ENCODE measurements at places on chromosomes 1 and 21.

DNA sequence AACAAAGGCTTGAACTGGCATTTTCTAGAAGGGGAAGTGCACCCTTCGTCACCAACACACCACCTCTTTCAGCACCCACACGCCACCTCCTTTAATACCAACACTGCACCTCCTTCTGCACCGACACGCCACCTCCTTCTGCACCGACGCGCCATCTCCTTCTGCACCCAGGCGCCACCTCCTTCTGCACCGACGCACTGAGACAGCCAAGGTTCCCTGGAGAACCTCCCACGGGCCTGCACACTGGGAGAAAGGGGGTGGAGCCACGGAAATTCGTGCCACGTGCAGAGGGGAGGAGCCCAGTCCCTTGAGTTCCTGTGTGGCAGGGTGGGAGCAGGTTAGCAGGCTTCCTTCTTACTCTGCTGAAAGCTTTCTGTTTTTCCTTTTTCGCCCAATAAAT lies 327.9 kb upstream of the C1orf174 start:
- no peak for DNase-seq

DNA sequence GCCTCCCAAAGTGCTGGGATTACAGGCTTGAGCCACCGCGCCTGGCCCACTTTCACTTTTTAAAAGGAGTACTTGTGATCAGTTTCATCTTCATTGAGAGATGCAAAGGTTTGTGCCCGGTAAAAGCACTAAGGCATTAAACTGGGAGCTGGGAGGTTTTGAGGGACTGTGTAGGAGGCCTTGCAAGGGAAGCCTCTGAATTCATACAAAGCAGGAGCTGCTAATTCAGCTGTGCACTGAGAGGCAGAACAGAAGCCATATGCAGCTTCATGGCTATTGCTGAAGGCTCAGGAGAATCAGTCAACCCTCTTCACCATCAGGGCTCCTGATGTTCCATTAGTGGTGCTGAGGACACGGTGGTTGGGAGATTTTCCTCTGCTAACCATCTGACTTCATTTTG lies 77.7 kb downstream of the GPR88 start:
- DNase-seq: no peak

- no peak for DNase-seq
Observed at GRCh38 chr1:53281133-53281532, 42.8 kb upstream of the MAGOH start.

DNA sequence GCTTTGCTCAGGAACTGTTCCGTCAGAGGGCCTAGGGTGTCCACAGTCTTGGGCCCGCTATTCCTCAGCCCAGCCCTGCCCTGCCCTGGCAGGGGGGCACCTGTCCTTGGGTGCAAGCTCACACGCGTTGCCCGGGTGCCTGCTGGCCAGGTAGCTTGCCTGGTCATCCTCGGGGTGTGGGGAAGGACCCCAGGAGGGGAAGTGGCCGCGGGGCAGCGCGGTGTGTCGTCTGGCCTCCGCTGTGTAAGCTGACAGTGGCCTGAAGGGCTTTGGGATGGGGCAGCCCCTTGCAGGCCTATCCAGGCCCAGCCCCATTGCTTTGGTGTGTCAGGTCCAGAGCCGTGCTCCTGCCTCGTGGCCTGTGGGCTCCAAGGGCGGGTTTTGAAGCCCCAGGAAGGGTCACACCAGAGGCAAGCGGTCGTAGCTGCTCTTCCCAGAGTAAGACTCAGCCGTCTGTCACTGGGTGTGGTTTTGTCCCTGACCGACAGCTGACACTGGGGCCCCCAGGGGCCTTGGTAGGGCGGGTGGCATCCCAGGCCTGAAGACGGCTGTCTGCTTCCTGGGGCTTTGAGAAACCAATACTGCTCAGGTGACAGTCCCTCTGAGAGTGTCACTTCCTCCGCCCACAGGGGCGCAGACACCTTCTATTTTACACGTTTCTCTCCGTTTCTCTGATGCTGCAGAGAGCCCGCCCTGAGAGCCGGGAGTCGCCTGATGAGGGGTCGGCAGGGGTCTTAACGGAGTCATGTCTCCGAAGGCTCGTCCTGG lies 72.1 kb downstream of the SKI start:
- DNase-seq: no peak

DNA sequence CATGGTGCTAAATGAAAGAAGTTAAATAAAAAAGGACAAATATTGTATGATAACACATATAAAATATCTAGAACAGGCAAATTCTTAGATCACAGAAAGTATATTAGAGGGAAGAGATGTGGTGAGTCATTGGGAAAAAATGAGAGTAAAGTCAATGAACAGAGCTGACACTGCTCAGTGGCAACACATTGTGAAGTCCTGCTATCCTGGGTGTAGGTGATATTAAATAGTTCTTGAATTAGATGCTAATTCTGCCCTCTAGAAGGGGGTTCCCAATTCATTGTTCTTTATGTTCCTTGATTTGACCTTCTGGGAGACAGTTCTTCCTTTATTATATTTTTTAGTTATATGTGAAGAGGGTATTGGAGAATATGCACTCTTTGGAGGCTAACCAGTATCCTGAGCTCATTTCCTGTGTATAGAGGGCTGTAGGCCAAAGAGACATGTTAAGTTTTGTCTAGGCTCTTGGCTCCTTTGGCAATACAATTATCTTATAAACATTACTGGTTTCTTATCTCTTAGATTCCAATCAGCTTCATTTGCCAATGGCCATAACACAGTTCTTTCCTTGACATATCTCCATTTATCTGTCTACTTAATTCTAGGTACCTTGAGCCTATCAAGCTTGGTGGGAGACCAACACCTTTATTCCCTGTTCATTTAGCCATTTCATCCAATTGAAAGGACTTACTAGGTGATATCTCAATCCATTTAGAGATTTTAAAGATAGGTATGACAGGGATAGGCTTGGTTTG lies 6.6 kb upstream of the SLC35A3 start:
- DNase-seq: peak; percentile 52

GRCh38 chr1:227228201-227228600 lies 90.1 kb downstream of the CDC42BPA start:
- no peak for DNase-seq

DNA sequence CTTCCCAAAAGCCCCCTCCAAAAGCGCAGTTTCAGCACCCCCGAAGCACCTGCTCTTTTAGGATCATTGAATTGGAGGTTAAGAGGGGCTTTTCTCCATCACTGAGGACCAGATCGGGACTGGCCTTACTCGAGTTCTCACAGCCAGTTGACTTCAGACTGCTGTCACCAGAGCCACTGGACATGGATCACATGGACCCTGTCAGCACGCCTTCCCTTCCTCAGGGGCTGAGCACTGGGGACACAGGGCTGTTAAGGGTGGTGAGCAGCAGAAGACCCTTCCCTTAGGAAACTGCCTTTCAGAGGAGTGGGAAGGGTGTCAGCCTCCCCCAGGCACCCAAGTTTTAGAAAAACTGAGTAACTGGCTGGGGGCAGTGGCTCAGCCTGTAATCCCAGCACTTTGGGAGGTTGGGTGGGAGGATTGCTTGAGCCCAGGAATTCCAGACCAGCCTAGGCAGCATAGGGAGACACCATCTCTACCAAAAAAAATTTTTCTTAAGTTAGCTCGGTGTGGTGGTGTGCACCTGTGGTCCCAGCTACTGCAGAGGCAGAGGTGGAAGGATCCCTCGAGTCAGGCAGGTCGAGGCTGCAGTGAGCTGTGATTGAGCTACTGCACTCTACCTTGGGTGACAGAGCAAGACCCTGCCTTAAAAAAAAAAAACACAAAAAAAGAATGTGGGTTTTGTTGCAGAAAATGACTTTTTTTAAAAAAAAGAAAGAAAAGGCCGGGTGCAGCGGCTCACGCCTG lies 584 bp upstream of the FGR start:
- no peak for DNase-seq

GRCh38 chr1:157948312-157949073 lies 45.0 kb upstream of the KIRREL1 start:
- peak; percentile 31 for DNase-seq

GRCh38 chr1:208181364-208181763 lies 62.8 kb downstream of the PLXNA2 start:
- DNase-seq: no peak

DNA sequence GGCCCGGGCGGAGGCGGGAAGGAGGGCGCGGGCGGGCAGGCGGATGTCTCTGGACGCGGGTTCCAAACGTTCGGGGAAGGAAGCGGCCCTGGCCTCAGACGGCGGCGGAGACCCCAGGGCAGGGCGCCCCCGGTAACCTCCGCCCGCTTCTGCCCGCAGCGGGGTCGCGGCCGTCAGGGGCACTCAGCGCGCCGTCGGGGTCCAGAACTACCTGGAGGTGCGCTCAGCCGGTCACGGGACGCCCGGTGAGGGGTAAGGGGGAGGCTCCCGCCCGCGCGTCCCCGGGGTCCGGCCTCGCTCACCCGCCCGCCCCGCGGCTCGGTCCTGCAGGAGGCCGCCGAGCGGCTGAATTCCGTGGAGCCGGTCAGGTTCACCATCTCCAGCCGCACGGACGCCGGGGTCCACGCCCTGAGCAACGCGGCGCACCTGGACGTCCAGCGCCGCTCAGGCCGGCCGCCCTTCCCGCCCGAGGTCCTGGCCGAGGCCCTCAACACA lies 406 bp downstream of the PUSL1 start:
- DNase-seq: peak; percentile 20

DNA sequence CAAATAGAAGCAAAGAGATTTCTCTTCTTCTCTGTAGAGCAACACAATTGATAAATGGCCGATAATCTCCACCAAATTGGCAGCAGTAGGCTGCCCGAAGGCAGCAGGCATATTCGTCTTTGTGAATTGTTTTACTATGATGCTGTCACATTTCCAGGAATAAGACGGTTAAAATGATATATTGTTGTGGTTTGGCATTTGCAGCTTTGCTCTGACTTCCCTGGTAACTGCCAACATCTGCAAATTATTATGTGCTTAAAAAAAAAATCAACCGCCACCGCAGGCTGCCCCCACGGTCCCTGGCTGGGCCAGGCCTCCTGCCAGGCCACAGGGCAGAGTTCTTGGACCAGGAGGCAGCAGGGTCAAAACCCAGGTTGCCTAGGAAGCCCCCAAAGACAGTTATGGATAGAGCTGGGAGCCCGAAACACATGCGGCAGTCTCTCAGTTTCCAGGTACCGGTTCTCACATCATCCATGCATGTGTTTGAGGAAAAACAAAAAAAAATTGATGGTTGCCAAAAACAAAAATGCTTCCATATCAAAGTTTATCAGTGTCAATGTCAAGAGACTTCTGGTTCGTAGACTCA lies 179.3 kb downstream of the ETS2 start:
- DNase-seq: peak; percentile 30

GRCh38 chr21:41458559-41458958 lies 32.5 kb downstream of the MX1 start:
- no peak for DNase-seq

- DNase-seq: peak; percentile 51
Observed at GRCh38 chr1:91850708-91851107, 35.2 kb downstream of the TGFBR3 start.

- no peak for DNase-seq
Observed at GRCh38 chr1:203706444-203706843, 58.5 kb upstream of the LAX1 start.

- no peak for DNase-seq
Observed at GRCh38 chr1:163038928-163039706, 30.0 kb upstream of the RGS4 start.

- DNase-seq: no peak
Observed at GRCh38 chr1:217109928-217110327, 386.7 kb upstream of the ESRRG start.

GRCh38 chr1:28601696-28602095 lies 9.6 kb downstream of the RAB42 start:
- DNase-seq: peak; percentile 63

DNA sequence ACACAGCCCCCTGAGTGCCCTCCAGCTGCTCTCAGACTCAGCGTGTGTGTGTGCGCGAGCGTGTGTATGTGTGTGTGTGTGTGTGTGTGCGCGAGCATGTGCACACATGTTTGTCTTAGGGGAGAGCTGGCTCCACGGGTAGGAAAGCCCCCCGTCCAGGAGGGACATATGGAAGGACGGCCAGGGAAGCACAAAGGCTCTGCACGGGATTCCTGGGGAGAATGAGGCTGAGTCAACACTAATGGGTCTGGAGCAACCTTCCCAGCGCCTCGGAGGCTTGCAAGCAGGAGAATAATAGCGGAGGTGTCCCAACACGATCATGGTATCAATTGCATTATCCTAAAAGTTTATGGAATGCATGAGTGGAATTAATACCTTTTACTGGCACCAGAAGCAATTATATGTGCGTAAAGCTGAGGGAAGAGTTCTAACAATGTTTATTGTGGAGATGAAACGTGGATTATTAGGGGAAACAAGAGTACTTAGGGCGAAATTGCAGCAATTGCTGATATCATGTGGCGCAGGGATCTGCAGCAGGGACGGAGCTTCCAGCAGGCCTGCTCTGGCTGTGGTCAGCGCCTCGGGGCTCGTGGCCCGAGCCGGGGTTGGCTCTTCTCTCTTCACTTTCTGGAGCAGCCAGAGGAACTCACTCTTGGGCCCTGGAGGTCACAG lies 40.3 kb upstream of the CCDC27 start:
- DNase-seq: no peak

GRCh38 chr1:162905174-162906158 lies 44.5 kb upstream of the CCDC190 start:
- DNase-seq: peak; percentile 54

GRCh38 chr1:56508523-56508983 lies 70.8 kb downstream of the PLPP3 start:
- no peak for DNase-seq

DNA sequence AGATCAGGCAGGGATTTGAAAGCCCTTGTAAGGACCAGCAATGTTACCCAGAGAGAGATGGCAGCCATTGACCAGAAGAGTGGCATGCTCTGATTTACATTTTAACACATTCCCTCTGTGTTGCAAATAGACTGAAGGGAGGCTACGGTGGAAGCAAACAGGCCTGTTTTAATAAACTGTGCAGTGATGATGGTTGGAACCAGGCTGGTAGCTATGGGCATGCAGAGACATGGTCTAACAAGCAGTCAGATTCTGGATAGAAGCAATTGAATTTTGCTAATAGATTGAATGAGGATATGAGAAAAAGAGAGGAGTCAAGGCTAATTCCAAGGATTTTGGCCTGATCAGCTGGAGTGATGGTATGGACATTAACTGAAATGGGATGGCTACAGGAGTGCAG lies 32.3 kb upstream of the ZNF648 start:
- no peak for DNase-seq

DNA sequence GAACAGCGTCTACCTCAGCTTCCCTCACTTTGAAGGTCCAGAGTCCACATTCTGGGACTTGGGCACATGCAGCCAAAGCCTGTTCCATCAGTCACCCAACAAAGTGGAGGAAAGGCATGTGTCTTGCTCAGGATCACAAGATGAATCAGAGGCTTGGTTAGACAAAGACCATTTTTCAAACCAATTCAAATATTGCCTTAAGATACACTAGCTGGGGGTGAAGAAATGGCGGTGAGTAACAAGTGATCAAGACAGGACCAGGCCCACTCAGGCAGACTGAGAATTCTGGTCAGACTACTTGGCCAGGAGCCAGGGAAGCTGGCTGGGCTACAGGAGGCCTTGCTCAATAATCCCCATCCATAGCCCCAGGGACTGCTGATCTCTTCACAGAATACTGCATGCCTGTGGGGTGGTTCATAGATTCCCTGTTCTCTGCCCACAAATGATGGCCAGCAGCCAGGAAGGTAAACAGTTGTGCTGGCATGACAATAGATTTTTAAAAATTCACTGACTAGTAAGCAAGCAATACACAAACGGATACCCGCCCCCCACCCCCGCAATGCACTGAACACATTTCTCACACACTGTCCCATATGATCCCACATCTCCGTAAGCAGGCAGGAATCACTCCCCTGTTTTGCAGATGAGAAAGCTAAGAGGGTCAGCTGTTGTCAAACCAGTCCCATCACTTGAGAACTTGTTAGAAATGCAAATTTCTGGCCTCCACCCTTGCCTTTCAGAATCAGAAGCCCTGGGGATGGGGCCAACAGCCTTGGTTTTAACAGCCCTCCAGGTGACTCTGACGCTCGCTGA lies 27.2 kb downstream of the ERI3 start:
- DNase-seq: peak; percentile 97

- DNase-seq: no peak
Observed at GRCh38 chr21:33844104-33844889, 71.3 kb downstream of the ATP5PO start.

Data from dermis blood vessel endothelial cell (primary cell).